ENCODE measurements at places on chromosomes 2 and 18. TPM values are rescaled to one million over a fixed set of nuclear protein-coding genes. Genes with fewer than 3 reads are reported as not detected.
A peak's percentile ranks its signal among the peaks of the same experiment; 100 is the strongest.

DNA sequence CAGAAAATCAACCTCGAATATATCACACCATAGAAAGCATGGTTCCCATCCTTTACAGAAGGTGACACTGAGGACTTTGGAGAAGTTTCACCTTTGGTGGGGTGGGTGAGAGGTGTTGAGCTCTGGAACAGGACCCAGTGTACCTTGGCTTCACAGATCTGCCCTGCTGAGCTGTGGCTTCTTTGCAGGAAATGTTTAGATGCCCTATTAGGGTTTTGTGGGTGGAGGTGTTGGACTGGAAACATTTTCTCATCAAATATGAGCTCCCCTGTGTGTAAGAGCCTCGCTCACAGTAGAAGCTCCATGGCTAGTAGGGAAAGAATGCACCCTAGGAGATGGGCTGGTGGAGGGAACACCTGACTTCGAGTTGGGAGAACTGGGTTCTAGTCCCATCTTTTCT lies 55.6 kb downstream of the RPL37A start:
- no peak for DNase-seq

DNA sequence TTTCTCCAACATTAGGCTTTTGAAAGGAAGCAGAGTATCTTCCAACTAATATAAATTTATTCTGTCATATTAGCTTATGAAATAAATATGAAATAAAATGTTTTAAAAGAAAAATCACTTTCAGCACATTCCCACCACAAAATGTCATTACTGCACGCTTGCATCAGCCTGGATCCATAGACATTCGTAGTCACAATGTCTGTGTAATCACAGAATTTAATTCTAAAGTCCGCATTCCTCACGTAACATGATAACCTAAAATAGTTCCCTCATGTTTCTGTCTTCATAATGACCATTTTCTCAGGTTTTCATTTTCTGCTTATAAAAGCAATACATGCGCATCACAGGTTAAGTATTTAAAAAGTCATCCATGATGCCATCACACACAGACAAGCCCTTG lies 47.1 kb downstream of the HDAC4 start:
- DNase-seq = peak; percentile 54

GRCh38 chr2:189285349-189285748 lies 105.8 kb upstream of the COL5A2 start:
- no peak for DNase-seq

- no peak for DNase-seq
Measured at GRCh38 chr2:64018701-64019082, 536 bp downstream of the VPS54 start.

KLHL41 gene
- not detected for polyA plus RNA-seq

GALNT5 gene
- not detected for polyA plus RNA-seq

HOXD12 gene
- polyA plus RNA-seq = not detected
